NCI-H1105 (cell line): ENCODE measurements at places on chromosomes 11 and 22.

DNA sequence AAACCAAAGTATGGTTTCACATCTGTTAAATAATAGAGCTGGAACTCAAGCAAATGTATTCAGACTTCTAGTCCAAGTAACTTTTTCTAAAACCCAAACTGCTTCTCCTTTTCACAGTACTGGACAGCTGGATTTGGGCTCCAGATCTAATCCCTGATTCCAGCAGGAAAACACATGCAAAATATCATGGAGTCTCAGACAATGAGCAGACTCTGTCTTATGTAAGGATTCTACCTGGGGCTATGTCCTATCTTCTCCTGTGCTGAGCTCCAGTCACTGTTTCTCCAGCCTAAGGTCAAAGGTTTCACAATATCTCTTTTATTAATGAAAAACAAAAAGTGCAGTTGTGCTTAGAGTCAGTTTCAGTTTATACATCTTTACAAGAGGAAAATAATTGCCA lies 83.2 kb upstream of the EED start:
- DNase-seq = no peak

GRCh38 chr11:47539681-47540039 lies 13.3 kb downstream of the CELF1 start:
- DNase-seq = no peak

DNA sequence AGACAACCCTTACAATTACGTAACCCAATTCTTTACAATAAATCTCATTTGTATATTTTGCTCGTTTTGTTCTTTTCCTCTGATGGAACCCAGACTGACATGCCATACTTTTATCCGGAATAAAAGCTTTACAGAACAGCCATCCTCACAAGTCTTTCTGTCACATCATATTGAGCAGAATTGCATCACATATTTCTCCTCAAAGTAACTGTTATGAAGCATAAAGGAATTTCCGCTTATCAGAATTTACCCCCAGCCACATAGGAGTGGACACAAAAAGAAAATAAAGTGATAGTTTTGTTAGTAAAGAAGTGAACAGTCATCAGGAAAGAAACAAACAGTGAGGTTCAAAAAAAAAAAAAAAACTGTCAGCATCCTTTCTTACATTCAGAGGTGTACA lies 539.5 kb upstream of the LUZP2 start:
- DNase-seq = no peak

- no peak for DNase-seq
Measured at GRCh38 chr11:114564831-114565230, 5.2 kb upstream of the NXPE1 start.

GRCh38 chr22:48806227-48806781 lies 1021.4 kb downstream of the BRD1 start:
- DNase-seq = no peak

GRCh38 chr11:93267383-93267782 lies 63.2 kb upstream of the DEUP1 start:
- DNase-seq = no peak

- no peak for DNase-seq
Measured at GRCh38 chr11:130062026-130062425, 7.7 kb upstream of the APLP2 start.

DNA sequence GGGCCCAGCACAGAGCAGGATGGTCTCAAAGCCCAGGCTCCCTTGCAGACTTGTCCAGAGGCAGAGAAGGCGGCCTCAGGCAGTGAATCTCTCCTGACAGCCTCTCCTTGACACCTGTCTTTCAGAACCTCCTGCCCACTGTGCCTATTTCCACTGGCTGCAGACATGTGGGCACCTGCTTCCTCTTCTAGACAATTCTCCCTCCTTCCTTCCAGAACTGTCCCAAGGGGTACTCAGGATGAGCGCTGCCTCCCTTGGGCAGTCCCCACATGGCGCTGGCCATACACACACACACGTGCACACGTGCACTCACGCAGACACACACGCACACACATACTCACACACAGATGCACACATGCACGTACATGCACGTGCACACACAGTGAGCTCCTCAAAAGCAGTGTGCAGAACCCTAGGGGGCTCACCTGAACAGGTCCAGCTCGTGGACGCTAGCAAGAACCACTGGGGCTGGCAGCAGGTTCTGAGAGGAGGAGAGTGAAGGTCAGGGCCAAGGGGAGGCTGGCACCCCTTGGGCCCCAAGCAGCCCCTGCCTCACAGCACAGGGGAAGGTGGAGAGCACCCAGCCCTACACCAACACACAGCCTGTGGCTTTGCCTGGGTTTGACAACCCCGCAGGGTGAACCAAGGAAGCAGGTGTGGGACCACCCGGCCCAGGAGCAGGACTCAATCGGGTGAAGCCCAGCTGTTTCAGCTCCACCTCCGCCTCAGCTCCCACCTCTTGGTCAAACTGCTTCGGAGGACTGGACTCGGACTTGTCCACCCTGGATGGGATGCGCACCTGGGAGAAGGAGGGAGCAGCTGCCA lies 8.1 kb upstream of the PLXNB2 start:
- no peak for DNase-seq
